ENCODE measurements at places on chromosomes 7 and 10.

GRCh38 chr10:32437334-32437733 is 8.6 kb upstream of the CCDC7 start:
- DNase-seq, result no peak

DNA sequence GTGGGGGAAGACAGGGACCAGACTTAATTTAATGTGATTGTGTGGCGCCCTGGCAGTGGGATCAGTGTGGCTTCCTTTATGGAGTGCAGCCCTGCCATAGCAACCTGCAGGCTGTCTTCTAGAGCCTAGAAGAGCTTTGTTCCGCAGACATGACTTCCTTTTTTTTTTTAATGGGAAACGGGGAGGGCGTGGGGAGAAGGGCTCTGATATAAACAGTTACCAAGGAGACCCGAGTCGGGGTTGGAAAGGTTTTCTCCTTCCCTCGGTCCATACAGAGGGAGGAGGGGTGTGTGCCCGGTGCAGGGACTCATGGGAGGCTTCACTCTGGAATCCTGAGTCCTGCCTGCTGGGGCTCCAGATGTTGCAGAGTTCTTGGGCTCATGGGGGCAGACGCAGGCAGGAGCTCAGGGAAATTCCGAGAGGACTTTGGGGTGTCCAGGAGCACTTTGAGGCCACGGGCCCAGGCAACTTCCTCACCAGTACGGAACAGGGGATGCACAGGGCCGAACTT is 26.9 kb downstream of the TMEM120A start:
- DNase-seq, result no peak

GRCh38 chr7:26667514-26668133 is 196.8 kb downstream of the SKAP2 start:
- no peak for DNase-seq

- no peak for DNase-seq
Measured at GRCh38 chr7:85133006-85133405, 53.9 kb downstream of the SEMA3D start.

DNA sequence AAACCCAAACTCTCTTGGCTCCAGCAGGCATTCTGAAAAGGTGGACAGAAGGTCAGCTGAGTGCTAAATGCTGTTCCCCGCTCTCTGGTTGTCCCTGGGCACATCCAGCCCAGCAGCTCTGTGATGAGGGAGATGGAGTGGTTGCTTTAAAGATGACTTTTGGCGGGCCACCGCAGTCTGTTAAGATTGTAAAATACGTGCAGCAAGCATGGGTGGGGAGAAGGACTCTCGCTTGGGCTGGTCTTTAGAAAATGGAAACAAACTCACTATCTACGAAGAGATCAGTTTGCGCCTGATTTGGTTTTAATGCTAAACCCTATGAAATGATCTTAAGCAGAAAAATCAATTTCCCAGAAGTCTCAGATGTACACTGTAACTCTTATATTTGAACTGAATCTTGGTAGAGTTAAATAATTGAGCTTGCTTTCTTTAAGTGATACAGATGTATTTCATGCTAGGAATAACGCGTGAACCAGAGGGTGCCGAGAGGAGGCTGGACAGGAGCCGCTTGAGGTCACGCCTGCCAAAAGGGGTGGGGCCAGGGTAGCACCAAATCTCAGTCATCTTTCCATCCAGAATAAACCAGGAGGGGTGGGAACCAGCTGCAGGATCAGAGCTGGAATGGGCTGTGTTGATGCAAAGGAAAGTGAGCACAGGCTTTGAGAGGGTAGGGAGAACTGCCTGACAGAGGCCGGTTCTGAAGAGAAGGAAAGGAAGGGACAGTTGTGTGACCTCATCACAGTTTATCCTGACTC is 170.2 kb upstream of the MKI67 start:
- no peak for DNase-seq

GRCh38 chr10:17229967-17230682 is 2.1 kb downstream of the VIM start:
- DNase-seq, result peak; percentile 91

Measured in natural killer cell treated with Interleukin-12 subunit alpha and Interleukin-12 subunit beta and Interleukin-15 and Interleukin-18, amount 100 ng/mL, for 72 hours (primary cell).